Activated CD4-positive, alpha-beta T cell treated with anti-CD3 and anti-CD28 coated beads for 4 hours (primary cell): ENCODE measurements at places on chromosomes 7 and 10.

DNA sequence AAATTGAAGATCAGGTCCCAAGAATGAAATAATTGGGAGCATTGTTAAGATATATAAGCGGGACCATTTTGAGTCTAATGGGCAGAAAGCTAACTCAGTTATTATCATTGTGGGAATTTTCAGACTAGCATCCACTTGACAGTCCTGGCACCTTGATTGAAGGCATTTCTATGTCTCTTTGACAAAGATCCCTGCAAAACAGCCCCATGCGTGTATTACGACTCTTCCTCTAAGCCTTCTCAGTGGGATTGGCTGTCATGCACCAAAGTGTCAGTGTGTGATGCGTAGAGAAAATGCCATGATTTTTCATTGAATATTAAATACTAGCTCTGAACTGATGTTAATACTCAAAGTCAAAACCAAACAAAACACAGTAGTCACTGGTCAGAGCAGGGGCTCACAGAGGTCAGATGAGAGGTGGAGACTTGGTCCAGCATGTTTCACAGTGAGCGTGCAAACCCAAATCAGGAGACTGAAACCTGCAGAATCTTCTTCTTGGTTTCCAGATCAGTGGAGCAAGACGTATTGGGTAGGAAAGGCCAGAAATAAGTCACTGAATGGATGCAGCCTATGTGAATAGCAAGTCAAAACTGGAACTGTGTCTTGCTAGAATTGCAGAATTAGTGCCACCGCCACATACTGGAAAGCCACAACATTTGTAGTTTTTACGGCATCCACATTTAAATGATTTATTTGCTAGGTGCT lies 303.6 kb upstream of the AKR1E2 start:
- DNase-seq: no peak

GRCh38 chr7:22142572-22142971 lies 196.9 kb upstream of the CDCA7L start:
- no peak for DNase-seq

DNA sequence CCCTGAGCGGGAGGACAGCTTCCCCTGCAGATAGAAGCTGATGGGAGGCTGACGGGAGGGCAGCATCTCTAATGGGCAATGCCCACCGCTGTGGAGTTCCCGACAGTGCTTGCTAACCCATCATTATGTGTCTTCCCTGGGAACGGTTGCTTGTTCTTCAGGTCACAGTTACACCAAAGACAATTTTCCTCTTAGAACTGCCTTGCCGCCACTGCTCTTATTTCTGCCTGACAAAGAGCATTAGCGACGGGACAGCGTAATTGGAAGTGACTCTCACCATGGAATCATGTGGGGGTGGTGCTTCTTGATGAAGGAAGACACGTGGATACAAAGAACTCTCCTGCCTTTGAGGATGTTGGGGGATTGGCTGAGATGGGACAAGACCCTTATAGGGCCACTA lies 81.3 kb upstream of the NPS start:
- no peak for DNase-seq

DNA sequence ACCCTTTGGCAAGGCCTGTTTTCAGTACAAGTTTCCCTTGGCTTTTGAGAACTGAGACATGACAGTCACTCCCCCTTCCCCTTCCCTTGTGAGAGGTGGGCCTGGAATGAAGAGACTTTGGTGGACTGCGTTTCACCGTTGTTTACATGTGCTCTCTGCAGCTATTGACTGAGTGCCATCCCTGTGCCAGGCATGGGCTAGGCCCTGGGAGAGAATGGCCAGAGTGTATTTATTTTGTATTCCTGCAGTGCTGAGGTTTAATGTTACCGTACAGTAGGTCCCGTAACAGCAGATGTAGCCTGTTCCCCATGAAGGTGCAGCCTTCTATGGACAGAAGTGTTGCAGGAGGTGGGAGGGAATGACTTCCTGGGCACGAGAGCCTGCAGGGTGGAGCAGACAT lies 50.0 kb downstream of the TACR2 start:
- no peak for DNase-seq

DNA sequence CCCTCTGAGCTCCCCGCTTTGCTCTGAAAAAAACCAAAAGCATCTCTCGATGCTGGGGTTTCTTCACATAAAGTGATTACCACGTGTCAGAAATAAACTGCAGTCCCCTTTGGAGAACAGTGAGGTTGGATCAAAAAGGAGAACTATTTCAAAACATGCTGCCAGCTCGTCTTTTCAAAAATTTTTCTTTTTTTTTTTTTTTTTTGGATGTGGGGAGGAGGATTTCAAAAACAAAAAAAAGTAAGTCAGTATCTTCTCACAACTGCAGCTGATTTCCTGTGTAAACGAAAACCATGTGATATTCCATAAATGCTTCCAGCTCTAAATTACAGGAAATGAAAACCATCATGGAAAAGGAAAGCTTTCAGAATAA lies 155.0 kb upstream of the LYZL2 start:
- DNase-seq: no peak

DNA sequence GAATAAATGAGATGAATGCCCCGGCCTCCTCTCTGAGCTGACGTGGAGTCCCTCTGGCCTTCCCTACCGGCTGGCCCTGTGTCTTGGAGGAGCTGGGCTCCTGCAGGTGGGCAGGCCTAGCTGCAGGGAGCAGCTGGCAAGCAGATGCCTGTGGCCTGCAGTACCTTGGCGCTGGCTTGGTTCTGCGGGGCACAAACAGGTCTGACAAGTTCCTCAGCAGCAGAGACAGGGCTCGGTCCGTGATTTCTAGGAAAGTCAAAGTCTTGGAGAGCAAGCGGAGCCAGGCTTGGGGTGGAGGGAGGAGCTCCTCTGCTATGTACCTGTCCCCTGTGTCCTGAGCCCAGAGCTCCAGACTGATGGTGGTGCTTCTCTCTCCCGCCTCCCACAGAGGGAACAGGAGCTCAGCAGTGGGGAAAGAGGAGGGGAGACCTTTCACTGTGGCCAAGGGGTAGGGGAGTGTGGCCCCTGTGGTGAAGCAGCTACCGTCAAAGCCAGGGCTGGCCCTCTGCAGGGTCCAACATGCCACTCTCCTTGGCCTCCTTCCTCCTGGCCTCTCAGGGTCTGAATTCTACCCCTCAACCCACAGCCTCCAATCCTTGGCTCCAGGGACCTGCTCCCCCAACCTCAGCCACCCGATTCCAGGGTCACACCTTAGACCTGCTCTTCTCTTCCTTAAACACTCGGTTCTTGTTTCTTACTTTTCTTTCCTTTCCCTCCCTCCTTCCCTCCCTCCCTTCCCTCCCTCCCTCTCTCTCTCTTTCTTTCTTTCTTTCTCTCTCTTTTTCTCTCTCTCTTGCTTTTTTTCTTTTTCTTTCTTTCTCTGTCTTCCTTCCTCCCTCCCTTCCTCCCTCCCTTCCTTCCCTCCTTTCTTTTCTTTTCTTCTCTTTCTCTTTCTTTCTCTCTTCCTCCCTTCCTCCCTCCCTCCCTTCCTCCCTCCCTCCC lies 20.1 kb downstream of the MYL10 start:
- DNase-seq: no peak

DNA sequence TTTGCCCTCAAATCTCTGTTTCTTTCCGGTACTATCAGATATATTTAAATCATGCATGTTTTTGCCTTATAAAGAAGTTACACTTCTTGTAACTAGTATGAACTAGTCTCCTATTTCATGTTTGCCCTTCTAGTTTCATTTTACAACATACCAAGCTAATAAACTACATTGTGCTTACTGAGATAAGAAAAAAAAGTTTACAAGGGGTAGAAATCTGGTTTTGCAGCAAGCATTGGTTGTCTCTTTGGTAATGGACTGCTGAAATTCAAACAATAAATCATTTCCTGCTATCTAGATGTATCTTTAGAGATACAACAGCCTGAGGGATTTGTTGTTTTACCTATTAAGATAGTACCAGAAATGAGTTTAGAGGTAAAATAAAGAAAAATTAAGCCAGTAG lies 18.8 kb downstream of the PTTG1IP2 start:
- DNase-seq: no peak

- DNase-seq: no peak
These were observed 863.6 kb downstream of the NRG3 start for GRCh38 chr10:82738592-82738991.

DNA sequence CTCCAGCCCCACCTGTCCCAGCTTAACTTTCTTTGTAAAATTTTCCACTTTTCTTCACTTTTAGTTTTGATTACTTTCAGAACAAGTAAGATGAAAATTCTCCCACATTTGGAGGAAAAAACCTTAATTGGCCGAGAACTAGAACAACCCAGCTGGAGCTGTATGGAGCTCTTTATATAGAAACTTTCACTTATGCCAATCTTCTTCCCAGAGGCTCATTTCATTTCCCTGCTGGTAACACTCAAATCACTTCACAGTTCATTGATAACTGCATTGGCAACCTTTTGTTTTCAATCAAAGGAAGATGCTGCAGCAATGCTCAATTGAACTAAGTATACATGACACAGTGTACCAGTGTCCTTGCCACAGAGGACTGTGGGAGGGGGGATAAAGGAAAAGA lies 176.2 kb upstream of the NOBOX start:
- no peak for DNase-seq

DNA sequence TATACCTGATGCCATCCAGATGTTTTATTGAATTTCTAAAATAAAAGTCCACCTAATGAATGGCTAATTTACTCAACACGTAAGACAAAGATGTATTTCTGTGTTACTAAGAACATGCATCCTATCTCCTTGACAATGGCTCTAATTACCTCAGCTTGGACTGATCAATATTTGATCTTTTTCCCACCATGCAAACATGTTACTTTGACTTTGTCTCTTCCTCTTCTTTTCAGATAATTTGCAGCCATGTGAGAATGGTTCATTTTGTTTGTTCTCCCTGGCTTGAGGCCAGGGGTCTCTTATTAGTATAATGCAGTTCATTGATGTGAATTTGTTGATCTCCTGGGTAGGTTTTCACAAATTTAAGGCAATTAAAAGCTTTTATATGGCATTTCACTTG lies 302.1 kb downstream of the ADK start:
- DNase-seq: no peak

DNA sequence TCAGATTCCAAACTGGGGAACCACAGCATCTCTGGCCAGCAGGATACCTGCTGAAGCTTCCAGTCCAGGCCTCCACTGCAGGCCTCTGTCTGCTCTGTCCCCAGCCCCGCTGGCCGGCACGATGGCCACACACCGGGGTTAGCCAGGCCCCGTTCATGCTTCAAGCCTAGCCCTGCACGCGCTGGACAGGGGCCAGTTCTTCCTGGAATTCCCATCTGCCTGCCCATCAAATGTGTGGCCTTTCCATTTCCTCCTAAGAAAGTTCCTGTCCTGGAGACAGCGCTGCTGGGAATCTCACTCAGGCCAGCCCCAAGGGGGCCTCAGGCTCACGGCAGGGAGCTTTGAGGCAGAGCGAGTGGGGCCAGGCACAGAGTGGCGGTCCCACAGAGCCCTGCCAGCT lies 18.0 kb downstream of the SH2B2 start:
- DNase-seq: no peak

DNA sequence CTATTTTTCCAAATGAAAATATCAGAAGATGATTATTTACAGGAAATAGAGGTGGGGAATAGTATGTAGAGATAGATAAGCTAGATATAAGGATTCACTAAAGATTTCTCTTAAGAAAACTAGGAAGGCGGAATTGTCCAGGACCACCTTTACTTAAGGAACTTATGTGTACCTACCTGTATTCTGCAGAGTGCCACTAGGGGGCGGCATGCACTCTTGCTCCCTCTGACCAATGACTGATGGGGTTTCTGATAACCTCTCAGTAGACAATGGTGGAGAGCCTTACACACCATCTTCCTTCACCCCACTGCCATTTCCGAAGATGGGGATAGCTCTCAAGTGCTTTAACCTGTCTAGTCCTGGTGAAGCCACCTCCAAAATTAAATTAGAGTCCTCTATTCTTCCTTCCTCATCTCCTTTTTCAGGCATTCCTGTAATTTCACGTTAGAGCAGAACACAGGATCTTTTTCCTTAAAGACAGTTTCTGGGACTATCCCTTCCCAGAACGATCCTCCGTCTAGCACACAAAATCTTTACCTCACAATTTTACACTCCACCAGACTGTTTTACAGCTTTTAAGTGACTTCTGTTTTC lies 453.1 kb downstream of the SORCS1 start:
- no peak for DNase-seq

GRCh38 chr7:128912281-128912680 lies 1.8 kb upstream of the KCP start:
- DNase-seq: no peak

- DNase-seq: peak; percentile 75
These were observed 150.1 kb upstream of the KLF6 start for GRCh38 chr10:3935141-3935540.

DNA sequence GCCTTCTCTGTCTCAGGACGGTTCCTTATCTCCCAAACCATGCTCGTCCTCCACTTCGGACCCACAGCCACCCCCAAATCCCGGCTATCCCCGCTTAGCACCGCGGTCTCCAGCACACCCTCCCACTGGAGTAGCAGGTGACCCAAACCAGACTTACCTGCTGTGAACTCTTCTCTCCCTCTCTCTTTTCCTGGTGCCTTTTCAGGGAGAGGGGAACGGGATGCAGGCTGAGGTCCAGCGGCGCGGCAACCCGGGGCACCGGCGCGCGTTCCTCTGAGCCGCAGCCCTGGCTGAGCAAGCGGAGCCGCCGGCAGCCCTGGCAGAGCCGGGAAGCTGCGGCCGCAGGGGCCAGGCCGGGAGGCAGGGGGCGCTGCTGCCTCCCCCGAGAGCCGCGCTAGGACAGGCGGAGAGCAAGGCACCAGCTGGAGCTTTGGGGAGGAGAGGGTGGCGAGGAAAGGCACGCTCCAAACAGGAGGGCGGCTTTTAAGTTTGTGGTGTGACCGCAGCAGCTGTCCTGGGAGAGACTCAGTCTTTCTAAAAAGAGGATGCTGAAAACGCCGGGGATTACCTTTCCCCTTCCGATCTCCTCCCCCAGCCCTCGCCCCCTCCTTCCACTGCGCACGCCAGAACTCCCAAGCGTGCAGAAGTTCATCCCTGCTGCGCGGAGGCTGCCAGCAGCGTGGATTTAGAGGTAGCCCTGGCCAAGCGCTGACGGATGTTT lies at the start of gene SEMA3D:
Gene SEMA3D (minus strand): TSS at position 536 of the 721 bp plus-strand sequence. CDS start 65,165 bp downstream, outside the sequence.
- DNase-seq: no peak

DNA sequence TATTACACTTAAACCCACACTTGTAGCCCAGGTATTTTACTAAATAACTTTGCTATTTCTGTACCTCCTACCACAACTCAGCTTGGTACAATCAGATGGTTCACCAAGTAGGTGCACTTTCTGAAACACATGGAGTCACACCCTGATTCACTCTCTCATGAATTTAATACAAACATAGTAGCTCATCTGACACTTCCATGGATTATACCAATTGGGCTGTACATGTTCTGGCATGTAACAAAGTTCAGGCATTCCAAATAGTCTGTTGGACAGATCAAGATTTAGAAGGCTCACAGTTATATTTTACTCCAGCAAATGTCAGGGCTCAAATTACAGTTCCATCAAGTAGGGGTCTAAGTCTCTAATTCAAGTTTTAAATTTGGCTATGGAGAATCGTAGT lies 62.2 kb upstream of the RNF148 start:
- DNase-seq: no peak

DNA sequence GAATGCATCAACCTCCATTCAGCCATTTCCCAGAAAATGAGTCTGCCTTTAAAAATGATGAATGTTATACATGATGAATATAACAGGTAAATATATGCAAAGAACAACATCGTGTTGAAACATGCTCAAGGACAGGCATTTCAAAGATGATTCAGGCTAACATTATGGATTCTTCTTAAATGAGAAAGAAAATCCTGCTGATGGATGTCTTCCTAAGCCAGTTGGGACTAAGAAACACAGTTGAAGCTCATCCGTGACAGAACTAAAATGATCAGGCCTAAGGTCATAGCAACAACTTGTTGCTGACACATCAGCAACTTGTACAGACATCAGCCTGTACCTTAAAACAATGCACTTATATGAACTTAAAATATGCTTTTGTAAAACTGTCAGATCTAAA lies 267.9 kb downstream of the MAGI2 start:
- no peak for DNase-seq
